T1000 (cell line): ENCODE measurements at places on chromosomes 1 and 21.

DNA sequence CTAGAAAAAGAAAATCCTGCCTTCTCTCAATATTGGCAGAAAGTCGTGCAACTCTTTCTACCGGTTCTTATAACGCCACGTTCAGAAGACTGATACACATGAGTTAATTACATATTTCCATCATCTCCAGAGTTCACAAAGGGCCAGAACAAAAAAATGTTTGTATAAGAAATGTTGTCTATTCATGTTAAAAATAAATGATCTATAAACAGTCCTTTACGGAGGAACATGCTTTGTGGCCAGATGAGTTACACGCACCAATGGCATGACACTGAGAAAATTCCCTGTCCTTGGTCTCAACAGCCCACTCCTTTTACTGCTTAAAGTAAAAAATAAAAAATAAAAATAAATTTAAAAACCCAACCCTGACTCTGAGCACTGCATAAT lies 29.5 kb downstream of the C2CD2 start:
- no peak for DNase-seq

GRCh38 chr1:46708121-46708520 lies 10.8 kb downstream of the EFCAB14 start:
- no peak for DNase-seq

GRCh38 chr1:223669003-223669795 lies 3.7 kb upstream of the CAPN8 start:
- DNase-seq, result no peak

GRCh38 chr1:86239894-86240293 lies 83.3 kb upstream of the COL24A1 start:
- no peak for DNase-seq

DNA sequence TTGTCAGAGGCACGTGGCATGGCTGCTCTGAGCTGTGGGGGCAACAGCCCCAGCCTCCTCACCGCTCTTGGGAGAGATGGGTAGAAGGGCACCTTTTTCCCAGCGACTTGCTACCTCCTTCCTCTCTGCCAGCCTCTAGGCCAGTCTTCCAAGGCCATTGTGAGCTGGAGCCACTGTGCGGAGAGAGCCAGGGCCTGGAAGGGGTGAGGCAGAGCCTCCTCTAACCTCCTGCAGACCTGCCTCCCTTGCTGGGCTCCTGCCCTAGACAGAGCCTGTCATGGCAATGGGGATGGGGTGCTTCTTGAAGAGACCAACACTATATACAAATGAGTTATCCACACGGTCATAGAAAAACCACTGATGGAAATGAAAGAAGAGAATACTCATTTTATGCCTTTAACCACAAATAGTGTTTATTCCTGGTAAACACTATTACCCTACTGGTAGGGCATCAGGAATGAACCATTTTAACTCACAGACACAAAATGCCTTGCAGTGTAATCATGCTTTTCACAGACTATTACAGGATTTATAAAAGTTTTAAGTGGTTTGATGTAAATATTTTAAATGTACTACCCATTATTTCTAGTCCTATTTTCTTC lies 5.0 kb upstream of the IGFN1 start:
- DNase-seq, result no peak

DNA sequence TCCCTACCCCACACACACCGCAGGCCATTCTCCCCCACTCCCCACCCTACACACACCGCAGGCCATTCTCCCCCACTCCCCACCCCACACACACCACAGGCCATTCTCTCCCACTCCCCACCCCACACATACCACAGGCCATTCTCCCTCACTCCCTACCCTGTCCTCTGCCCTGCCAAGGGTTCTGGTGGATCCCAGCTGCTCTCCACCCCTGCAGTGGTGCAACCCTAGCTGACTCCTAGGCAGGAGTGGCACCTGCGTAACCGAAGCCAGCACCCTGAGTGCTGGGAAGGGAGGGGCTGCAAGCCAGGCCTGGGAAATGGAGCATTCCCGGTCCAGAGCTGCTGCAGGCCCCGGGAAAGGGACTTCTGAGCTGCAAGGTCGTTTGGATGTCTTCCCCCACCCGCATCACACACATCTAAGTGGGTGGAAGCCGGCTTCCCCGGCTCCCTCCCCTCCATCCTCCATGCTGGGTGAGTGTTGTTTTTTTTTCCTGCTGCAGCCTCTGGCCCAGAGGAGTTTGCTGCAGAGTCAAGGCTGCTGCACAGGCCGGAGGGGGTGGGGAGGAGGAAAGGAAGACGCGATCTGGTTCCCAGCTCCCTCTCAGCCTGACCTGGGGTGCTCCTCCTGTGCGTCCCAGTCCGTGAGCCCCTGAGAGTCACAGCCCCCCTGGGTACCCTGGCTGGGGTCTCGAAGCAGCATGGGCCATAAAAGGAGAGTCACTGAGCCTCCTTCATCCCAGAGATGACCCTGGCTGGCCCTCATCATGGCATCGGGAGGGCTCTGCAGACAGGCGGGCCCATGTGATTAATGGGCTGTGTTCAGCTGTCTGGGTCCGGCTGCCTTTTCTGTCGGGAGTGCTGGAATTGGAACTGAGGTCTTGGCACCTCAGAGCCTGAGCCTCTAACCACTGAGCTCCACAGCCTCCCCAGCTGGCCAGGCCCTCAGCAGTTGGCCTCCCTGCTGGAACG lies 16.1 kb downstream of the H6PD start:
- DNase-seq, result no peak

DNA sequence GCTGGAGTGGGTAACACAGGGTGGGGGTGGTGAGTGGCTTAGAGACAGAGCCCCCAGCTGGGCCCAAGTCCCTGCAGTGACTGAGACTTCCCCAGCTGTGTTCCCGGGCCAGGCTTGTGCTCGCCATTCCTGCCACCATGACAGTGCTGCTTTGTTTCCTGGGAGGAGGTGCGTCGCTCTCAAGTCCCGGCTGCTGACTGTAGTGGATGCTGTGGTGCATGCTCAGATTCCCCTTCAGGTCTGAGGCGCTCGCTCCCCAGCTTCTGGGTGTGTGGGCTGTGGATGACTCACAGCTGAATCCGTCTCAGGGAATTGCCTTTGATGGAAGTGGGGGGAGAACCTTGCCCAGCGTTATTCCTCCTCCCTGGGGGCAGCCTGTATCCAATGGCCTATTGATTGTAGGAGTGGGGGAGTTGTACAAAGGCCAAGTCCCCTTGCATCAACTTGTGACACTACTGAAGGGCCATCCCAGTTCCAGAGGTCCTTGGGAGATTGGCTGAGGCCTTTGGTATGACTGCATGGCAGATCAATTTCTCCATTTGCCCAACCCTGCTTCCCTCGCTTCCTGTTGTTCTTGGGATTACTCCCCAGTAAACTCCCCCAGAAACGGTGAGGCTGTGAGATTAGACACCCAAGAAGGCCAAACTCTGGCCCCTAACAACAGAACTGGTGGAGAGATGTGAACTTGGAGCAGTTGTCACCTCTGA lies 17.8 kb upstream of the POU3F1 start:
- DNase-seq, result no peak

DNA sequence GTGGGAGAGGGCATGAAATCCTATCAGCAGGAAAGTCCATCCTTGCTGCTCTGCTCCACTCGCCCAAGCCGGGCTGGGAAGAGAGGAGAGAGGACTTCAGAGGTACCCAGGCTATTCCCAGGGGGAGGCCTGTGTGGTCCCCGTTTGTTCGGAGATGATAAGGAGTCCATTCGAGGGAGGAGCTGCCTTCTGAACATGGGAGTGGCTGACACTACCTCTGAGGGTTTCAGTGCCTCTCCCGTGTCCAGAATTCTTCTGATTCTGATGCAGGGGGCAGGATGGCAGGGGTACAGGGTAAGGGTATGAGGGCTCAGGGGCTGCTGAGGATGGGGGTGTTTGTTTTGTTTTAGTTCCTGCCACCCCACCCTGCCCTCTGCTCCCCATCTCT lies 40.4 kb downstream of the BACE2 start:
- DNase-seq, result no peak

DNA sequence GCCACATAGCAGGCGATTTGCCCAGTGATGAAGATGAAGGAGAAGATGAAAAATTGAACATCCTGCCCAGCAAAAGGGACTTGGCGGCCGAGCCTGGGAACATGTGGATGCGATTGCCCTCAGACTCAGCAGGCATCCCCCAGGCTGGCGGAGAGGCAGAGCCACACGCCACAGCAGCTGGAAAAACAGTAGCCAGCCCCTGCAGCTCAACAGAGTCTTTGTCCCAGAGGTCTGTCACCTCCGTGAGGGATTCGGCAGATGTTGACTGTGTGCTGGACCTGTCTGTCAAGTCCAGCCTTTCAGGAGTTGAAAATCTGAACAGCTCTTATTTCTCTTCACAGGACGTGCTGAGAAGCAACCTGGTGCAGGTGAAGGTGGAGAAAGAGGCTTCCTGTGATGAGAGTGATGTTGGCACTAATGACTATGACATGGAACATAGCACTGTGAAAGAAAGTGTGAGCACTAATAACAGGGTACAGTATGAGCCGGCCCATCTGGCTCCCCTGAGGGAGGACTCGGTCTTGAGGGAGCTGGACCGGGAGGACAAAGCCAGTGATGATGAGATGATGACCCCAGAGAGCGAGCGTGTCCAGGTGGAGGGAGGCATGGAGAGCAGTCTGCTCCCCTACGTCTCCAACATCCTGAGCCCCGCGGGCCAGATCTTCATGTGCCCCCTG lies 3.3 kb downstream of the ZBTB18 start:
- no peak for DNase-seq

DNA sequence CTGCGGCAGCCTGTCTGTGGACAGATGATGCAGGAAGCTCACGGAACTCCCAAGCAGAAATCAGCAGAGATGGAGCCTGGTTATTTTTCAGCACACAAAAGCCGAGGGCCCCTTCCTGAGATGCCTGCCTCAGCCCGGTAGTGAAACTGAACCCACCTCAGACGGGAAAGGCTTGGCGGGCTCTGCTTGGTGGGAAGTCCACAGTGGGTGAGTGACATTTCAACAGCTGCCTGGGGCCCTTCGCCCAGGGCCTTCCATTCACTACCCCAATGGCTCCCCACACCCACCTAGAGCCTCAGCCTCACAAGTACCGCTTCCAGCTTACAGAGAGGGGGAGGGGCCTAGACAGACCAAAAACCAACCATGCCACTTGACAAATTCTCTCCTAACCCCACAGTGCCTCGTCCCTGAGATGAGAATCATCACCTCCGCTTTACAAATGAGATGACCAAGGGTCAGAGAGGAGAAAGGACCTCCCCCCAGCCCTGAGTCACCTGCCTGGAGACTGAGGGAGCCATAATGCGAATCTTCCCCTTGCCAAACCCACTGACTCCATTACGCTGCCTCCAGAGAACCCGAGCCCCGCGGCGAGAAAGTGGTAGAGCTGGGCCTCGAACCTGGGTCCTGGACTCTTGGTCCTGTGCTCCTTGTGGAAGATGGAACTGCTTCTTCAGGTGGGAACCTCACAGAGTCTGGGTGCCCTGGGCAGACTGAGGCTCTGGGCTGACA lies 3.4 kb upstream of the ECE1 start:
- DNase-seq, result no peak

GRCh38 chr1:29673669-29674626 lies 437.6 kb downstream of the PTPRU start:
- no peak for DNase-seq

GRCh38 chr1:37177230-37177864 lies 143.0 kb upstream of the GRIK3 start:
- no peak for DNase-seq

GRCh38 chr1:78483903-78484302 lies 6.9 kb upstream of the PTGFR start:
- DNase-seq, result no peak

GRCh38 chr21:18831942-18832676 lies 428.5 kb upstream of the TMPRSS15 start:
- DNase-seq, result no peak
